KBM-7 (cell line): ENCODE measurements at places on chromosomes 12 and 14.

GRCh38 chr12:65868878-65869277 lies 44.6 kb downstream of the HMGA2 start:
- no peak for DNase-seq

DNA sequence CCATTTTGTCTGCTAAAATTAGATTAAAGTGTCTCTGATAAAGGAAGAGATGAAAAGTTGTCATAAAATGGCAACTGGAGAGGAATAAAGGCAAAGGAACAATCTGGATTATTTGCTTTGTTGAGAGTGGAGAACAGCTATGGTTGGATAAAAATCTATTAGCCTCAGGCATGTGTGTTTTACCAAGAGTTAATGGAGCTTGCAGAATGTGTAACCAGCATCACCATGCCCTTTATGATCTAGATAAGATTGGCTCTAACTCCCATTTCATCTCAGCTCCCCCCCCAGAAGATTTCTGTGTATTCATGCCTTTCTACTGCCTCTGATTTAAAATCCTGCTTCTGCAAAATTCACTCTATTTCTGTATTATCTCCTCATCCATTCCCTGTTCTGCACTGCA lies 93.8 kb downstream of the GALC start:
- no peak for DNase-seq

GRCh38 chr12:93201990-93202389 lies 175.7 kb upstream of the NUDT4 start:
- no peak for DNase-seq

DNA sequence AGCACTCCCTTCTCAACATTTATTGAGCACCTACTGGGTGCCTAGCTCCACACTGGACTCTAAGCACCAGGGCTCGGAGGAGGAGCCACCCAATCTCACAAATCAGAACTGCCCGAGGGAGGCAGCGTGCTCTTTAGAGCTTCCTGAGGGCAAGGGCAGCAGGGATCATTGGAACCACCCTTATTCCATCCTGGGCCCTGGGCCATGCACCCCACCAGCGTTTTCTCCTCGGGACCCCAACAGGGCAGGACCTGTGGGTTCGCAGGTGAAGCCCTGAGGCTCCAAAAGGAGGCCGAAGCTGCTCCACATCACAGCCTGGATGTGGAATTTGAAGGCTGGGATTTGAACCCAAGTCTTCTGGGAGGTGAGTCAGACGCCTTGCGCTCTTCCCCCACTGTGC lies 15.4 kb downstream of the TMEM119 start:
- no peak for DNase-seq

- DNase-seq = no peak
Observed at GRCh38 chr12:117727301-117727700, 241.5 kb downstream of the KSR2 start.

GRCh38 chr12:67208281-67209067 lies 60.7 kb upstream of the CAND1 start:
- DNase-seq = no peak

GRCh38 chr14:63535918-63536317 lies 7.3 kb downstream of the PPP2R5E start:
- no peak for DNase-seq

GRCh38 chr12:52675301-52675701 lies 4.9 kb downstream of the KRT1 start:
- no peak for DNase-seq

DNA sequence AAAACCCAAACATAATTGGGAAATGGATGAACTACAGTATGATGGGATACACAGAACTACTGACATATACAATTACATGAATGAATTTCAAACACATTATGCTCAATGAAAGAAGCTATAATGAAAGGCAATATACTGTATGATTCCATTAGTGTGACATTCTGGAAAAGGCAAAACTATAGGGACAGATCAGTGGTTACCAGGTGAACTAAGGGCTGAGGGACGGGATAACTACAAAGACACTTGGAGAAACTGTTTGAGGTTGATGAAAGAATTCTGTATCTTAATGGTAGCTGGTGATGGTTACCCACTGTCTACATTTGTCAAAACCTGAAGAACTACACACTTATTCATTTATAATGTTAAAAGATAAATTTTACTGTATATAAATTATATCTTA lies 7.7 kb downstream of the ZFC3H1 start:
- DNase-seq = no peak

- no peak for DNase-seq
Observed at GRCh38 chr12:87671757-87672156, 357.4 kb downstream of the C12orf50 start.

DNA sequence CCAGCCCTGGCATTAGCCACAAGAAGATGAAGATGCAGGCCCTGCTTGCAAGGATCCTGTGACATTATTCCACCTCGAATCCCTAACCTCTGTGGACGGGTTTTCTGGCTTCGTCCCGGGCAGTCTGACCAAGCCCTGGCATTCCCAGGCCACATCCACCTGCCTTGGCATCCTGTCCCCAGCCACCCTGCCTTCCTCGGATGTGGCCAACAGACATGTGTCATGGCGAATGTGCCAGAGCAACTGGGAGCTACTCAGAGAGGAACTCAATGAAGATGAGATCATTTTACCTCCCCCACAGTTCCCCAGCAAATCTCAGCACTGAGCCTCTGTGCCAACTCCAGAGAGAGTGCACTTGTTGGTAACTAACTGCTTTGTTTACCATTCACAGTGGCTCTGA lies 33.5 kb upstream of the KCNA5 start:
- no peak for DNase-seq

- DNase-seq = no peak
Observed at GRCh38 chr12:7352661-7353060, 48.8 kb downstream of the ACSM4 start.

DNA sequence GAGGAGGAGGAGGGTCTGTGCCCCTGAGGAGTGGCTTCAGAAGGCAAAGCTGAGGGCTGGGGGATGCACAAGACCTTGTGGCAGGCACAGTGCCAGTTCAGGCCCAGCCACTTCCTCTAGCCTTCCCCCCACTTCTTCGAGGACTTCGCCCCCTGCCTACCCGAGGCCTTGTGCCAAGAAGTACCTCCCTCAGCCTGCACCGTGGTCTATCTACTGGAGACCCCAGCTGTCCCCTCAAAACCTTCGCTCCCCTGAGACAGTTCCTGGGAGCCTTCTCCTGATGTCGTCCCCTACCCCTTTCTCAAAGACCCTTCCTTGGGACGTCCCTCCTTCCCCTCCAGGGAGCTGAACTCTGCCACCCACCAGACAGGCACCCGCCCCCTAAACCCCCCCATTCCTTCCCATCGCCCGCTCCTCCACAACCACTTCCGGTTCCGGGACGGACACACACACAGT lies 604 bp downstream of the ZNF384 start:
- peak; percentile 79 for DNase-seq

- DNase-seq = no peak
Observed at GRCh38 chr12:27005495-27005894, 8.7 kb downstream of the TM7SF3 start.

- no peak for DNase-seq
Observed at GRCh38 chr14:37202265-37202664, 4.5 kb downstream of the MIPOL1 start.

GRCh38 chr12:109289551-109289950 lies 19.5 kb downstream of the FOXN4 start:
- DNase-seq = no peak

GRCh38 chr14:97411938-97412612 lies 614.9 kb downstream of the VRK1 start:
- no peak for DNase-seq

GRCh38 chr12:97140355-97140754 lies 233.3 kb downstream of the NEDD1 start:
- peak; percentile 9 for DNase-seq

DNA sequence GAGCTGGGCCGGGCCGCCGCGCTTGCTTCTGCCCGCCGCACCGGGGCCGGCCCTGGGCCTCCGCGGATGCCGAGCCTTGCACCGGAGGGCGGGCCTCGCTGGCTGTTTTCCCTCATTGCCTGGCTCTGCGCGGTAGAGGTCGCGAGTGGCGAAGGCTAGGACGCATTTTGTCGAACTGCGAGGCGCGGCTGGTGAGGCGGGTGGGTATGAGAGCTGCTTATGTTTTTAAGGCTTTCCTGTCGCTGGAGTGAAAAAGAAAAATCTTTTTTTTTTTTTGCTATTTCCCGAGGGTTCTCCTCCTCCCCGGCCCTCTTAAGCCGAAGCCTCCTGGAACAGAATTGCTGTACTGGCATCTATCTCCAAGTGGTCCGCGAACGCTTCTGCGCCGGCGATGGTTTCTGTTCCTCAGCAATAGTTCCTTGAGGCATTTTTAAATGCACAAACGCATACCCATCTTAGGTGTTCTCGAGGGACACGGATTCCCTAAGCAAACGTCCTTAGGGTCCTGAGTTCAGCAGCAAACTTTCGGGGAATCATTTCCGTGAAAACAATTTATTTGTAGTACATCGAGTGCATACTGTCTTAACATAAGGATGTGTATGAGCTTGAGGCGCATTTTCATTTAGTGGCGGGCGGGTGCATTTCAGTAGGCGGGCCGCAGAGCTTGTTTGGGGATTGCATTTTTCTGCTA lies 631 bp downstream of the RESF1 start:
- peak; percentile 79 for DNase-seq

DNA sequence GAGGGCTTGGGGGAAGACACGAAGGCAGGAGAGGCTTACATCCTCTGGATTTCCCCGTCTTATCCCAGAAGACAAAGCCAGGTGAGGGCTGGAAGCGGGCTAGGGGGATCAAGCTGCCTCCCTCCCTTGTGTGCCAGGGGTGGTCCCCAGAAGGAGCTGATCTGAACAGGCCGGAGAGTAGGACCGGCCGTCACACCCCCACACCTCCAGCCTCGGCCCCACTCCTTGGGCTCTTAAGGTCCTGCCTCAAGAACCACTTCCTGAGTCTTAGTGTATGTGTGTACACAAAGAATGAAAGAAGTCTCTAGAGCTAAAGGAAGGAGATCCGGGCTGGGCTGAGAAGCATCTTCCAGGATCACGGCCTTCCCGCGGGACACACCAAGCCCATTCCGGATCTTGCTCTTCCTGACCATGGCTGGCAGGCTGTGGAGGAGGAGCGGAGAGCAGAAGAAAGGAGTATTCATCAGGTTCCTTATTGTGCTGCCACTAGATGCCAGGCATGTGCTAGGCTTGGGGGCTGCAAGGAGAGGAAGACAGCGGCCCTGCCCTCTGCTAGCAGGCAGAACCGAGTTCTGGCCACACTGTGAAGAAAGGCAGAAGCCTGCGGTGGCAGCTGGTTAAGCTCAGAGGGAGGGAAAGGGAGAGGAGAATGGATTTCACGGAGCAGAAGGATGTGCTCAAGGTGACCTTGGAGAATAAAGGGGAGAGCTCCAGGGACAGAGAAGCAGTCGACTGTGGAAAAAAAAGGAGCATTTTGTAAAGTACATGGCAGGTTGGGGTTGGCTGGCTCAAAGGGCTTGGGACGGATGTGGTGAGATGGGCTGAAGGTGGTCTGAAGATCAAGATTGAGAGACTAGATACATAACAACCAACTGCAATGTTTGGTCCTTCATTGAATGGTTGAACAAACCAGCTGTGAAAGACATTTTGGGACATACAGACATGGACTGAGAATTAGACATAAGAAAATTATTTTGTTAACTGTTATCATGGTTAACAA lies 1.3 kb upstream of the CD63 start:
- peak; percentile 77 for DNase-seq

GRCh38 chr14:102279688-102280348 lies 25.1 kb downstream of the MOK start:
- no peak for DNase-seq

DNA sequence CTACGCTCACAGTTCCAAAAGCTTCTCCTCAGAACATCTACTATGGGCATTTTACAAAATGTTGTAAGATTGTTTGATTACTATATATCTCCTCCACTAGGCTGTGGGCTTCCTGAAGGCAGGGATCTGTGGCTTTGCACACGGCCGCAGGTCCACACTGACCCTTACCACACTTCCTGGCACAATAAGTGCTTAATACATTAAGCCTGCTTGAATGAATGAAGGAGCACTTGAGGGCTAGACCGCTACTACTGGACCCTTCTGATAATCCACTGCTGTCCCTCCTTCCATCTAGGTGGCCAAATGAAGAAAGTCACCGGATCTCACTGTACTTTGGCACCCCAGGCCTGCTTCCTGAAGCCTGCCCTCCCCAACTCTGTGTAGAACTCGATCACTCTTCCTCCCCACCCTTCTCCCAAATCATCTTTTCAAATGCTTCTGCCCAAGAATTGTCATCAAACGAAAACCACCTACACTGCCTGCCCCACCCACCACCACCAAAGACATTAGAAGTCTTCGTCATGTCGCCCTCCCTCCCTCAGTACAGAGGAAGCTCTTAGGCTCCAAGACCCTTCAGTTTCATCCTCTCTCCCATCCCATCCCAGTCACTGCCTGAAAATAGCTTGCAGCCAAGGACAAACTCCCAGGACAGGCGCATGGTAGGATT lies 596 bp upstream of the ZBTB39 start:
- DNase-seq = no peak

DNA sequence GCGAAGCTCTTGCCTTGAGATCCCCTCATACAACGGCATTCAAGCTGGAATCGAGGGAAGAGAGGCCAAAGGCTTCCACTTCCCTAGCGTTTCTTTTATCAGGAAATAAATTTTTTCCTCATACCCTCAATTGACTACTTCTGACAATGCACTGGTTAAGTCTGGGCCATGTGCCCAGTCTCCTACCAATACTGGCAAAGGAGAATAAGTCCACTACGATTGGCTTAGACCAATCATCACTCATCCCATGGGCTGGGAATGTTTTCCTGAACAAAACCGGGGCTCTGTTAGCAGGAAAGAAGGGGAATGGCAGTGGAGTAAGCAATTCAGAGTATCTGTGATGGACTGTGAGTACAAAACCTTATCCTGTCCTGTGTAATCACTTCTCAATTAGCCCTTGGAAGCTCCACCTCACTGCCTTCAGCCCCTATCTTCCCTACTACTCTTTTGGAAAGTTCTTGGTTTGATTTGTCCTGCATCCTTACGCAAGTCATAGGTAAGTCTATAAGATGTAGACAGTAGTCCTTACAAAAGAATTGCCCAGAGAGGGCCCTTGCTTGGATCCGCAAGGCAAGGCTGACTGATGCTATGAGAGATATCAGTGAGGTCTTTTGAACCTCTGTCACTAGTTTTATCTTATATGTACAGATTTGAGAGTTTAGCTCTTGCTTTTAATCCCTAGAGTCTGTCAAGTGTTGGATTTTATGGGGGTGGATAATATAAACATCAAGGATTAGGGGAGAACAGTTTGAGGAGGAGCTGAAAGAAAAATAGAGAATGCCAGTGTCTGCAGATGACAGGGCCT lies 36.3 kb upstream of the CDK17 start:
- no peak for DNase-seq

DNA sequence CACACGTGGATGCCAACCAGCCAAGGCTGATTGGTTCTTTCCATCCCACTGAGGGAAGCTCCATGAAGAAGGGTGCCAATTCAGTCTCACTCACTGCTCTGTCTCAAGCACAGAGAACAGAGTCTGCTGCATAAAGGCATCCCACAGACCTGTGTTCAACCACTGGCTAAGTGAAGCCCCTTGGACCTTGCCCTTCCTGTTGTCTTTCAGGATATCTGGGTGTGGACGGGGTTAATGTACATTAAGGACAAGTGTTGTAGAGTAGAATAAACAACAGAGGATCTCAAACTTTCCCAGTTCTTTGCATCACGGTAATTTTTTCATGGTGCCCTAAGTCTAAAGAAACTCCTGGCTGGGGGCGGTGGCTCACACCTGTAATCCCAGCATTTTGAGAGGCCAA lies 33.1 kb upstream of the GPATCH2L start:
- DNase-seq = no peak

GRCh38 chr12:44774815-44775411 lies 101.2 kb downstream of the NELL2 start:
- peak; percentile 37 for DNase-seq
